ENCODE measurements at places on chromosomes 2 and 18.

- no peak for DNase-seq
These were observed 165.4 kb downstream of the FIGN start for GRCh38 chr2:163570391-163570790.

GRCh38 chr2:183126635-183127034 is 2.4 kb downstream of the NUP35 start:
- peak; percentile 53 for DNase-seq

DNA sequence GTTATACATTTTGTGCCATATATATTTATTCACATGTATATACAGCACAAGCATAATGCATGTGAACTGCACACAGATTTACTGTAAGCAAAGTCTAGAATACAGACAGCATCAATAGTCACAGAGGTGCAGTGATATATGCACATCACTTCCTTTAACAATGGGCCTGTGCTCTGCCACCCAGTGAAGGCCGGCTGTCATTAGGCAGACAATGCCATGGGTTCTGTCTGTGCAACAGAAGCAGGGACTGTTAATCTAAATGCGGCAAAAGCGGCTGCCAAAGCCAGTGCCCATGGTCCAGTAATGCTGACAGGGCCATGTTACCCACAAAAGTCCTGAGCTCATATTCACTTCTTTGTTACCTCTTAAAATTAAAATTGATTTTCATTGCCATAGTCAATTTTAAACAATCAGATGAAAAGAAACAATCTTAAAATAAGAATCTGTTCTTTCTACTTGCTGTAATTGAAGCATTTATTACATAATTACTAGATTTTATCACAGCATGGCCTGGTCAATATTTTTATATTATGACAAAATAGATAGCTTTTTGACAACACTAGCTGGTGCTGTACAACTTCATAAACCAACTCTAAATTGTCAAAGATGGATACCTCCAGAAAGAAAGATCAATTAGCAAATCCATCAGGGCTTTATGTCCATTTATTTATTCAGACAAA is 232.0 kb downstream of the STK39 start:
- DNase-seq: no peak

GRCh38 chr2:227653419-227653818 is 13.2 kb upstream of the SCYGR5 start:
- no peak for DNase-seq

GRCh38 chr2:235737396-235737795 is 243.6 kb downstream of the AGAP1 start:
- DNase-seq: no peak

DNA sequence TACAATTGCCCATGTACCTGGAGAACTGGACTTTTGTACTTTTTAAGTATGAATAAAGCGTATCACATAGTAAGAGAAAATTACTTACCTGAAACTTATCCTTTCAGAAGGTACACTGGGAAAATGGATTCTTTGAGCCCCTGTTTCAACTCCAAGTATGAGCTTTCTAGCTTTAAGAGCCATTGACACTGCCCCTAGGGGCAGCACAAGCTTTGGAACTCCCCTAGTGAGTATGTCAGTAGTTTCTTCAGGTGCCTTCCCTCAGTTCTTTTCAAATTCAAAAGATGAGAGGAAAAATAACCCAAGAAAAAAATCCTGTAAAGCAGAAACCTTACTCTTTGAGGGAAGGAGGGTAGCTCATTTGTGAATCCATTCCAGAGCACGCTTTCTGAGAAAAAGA is 124.1 kb downstream of the MEMO1 start:
- DNase-seq: peak; percentile 58
